ENCODE measurements at places on chromosomes 4 and X.

DNA sequence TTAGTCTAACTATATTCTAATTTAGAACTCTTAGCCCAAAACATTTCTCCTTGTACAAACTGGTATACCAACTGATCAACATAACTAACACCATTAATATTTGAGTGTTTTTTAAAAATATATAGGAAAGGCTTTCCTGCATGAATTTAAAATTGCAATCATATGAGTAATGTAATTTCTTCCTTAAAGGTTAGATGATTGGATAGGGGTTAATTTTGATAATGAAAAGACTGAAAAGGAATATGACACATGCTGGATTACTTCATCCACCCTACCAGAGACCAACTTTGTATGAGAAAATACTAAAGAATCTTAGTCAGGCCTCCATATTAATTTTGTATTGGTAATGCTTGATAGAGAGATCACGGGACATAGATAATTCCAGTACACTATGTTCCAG, 25.1 kb upstream of the PLS3 start:
- no peak for DNase-seq

DNA sequence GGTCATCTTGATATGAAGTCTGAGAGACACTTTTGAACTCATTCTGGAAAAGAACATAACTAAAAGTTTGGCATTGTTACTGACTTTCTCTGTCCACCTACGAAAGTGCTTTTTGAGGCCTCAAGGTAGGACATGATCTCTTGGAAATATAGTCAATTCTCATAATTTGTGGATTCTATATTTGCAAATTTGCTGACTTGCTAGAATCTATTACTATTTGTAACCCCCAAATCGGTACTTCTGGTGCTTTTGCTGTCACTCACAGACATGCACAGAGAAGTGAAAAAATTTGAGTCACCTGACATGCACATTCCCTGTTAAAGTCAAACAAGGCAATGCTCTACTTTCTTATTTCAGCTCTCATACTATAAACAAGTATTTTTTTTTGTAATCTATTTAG, 35.6 kb downstream of the TSPAN7 start:
- DNase-seq, result no peak

GRCh38 chrX:75968293-75968692, 183.2 kb upstream of the MAGEE2 start:
- no peak for DNase-seq

GRCh38 chr4:148800336-148800885, 358.2 kb upstream of the NR3C2 start:
- DNase-seq, result no peak

GRCh38 chr4:177968817-177969442, 526.7 kb upstream of the AGA start:
- DNase-seq, result no peak

GRCh38 chr4:159358226-159358625, 255.3 kb downstream of the RAPGEF2 start:
- DNase-seq, result peak; percentile 86

DNA sequence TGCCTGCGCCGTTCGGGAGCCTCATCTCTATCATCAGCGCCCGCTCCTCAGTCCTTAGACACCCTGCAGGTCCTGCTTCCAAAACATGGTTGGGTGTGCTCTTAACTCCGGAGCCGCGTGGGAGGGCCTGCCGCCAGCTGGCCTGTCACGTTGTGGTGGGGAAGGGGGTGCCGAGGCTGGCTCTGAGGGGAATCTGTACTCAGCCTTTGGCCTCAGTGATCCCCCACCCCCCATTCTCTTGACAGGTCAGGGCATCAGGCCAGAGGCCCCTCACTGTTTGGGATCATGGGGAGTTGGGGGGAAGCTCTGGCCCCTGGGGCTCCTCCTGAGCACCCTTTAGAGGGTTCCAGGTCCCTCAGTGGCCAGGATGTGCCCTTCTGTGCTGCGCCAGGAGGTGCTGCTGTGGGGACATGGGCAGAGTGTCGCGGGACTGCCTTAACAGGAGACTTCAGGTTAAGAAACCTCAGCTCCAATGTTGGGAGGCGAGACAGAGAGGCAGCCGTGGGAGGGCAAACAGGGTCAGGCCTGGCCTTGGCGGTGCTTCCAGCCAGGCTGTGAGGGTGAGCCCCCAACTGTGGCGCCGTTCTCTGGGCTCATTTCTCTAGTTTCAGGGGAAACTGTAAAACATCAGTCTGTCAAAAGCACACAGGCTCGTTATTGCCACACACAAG, 33.5 kb downstream of the TRMT44 start:
- DNase-seq, result no peak

Data from fibroblast of skin of abdomen (primary cell).